T-helper 9 cell (primary cell): ENCODE measurements at places on chromosomes 2 and 18.

GRCh38 chr18:49784427-49785185 is 28.7 kb downstream of the ACAA2 start:
- DNase-seq, result no peak

DNA sequence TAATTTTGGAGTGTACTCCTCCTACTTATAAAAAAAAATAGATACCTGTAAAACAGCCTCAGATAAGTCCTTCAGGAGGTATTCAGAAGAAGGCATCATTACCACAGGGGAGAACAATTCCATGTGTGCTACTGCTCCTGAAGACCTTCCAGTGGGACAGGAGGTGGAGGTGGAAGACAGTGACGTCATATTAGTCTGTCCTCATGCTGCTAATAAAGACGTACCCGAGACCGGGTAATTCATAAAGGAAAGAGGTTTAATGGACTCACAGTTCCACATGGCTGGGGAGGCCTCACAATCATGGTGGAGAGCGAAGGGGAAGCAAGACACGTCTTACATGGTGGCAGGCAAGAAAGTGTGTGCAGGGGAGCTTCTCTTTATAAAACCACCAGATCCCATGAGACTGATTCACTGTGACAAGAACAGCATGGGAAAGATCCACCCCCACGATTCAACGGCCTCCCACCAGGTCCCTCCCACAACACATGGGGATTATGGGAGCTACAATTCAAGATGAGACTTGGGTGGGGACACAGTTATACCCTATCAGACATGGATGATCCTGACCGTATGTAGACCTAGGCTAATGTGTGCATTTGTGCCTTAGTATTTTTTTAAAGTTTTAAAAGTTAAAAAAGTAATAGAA is 98.4 kb downstream of the NDUFA10 start:
- DNase-seq, result no peak

- no peak for DNase-seq
Observed at GRCh38 chr2:25320077-25320476, 21.6 kb downstream of the DNMT3A start.

- DNase-seq, result no peak
Observed at GRCh38 chr2:233414777-233415570, 60.7 kb downstream of the DGKD start.

DNA sequence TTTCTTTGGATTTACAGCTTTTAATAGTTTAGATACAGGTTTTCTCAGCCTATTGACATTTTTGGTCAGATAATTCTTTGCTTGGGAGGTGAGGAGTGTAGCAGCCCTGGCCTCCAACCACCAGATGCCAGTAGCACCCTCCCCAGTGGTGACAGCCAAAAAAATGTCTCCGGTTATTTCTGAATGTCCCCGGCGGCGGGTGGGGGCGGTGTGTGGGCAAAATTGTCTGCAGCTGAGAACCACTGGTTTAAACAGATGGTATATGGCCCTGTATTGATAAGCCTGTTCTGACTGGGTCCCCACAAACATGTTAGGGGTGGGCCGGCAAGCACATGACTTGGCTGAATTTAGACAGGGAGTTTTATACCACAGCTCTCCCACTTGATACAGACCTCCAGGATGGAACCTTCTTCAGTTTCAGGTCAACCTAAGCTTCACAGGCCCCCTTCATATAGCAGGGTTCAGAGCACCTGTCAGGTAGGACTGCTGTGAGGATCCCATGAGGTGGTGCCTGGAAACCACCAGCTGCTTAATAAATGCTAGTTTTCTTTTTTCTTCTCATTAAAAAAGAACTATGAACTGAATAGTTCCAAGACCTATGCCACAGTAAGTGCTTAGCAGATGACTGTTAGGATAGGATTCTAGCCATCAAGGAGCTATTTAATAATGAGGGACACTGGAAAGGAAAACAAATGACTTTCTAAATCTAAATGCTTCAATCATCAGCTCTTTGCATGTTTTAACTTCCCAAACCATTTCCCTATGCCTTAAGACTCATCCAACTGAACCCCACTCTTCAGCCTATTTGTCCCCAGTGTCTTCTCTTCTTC is 18.1 kb downstream of the LPIN2 start:
- peak; percentile 64 for DNase-seq

DNA sequence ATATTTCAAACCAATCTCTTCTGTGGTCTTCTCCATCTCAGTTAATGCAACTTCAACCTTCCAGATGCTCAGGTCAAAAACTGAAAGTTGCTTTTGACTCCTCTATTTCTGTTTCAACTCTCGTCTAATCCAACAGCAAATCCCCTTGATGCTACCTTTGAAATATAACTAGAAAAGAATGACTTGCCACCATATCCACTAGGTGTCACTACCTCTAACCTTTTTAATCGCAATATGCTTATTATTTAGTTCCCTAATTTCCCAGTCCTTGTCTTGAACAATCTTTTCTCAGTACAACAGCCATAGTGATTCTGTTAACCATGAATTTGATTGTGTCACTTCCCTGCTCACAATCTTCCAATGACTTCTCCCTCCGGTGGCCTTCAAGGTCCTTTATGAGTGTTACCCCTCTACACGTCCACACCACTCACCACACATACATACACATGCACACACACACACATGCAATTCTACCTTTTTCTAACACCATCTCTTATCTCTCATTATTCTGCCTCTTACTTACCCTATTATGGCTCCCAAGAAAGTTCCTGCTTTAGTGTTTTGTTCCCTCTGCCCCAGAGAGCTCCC is 245.5 kb upstream of the KCNJ3 start:
- no peak for DNase-seq

DNA sequence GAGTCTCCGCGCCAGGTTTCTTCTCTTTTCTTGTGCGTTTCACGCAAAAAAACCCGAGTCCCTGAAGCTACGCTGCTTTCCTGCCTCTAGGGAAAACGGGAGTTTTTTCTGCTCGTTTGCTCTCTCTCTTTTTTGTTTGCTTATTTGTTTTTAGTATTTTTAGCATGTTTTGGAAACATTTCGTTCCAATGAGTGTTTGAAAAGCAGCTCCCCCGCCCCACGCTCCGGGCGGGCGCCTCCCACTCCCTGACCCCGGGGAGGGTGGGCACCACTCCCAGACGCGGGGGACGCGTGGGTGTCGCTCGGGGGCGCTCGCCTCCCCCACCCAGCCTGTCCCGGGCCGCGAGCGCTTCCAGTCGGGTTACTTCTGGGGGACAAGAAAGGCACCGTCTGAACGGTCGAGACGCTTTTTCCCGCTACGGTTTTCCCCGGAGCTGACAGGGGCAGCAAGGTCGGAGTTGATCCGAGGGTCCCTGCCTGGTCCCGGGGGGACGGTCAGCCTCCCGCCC is 446 bp upstream of the EFHD1 start:
- DNase-seq, result no peak

DNA sequence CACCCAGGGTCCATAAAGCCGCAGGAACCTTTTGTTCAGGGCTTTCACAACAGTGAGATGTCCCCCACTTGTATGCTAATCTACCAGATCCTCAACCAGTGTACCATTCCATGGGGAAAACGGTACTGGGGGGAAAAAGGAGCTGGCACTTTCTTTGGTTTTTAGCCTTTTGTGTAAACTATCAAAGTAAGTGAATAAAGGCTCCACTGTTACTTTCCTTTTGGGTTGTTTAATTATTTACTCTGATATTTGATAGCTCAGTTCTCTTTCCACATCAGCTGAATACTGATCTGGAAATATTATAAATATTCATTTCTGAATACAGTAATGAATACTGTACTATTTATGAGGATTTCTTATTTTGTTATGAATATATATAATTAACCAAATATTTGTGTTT is 20.3 kb downstream of the HADHA start:
- no peak for DNase-seq

DNA sequence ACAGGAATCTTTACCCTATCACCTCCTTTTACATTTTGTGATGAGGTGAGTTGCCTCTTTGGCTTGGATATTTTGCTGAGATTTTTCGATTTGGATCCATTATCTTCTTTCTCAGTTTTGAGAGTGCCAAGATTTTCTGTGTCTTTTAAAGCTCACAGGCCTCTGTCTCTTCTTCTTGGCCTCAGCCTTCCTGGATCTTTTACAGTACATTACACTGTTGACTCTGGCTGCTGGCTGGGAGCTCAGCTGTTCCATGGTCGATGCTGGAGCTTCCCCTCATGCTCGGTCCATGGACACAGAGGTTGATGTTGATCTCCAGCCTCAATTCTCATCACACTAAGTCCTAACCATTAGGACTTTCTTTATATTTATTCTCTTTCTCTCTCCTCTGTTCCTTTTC is 332.8 kb upstream of the UBE2E3 start:
- DNase-seq, result no peak

DNA sequence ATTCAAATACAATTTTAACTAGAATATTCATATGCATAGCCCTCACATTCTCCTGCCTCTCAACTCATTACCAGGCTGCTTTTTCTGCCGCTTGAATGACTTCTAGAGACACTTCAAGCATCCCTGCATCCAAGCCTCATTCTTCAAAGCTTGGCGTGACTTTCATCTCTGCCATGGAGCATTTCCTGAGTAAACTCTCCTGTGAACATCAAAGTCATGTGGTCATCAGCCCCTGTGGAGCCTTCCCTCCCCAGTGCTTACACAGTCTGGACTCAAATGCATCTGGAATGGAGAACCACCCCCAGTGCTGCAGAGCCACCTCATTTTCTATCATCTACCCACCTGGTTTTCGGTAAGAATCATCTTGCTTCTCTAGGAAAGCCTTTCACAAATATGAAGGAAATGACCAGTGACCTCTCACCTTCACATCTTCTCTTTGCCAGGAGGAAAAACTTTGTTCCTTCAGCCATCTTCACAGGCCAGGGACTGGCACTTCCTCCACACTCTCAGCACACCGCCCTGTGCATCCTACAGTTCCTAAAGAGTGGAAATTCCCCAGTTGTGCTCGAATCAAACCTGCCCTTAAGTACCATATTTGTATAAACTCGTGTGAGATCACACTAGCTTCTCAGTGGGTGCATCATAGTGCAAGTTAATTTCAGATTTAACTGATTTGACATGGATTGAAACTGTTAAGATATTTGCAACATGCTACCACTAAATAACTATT is 116.4 kb downstream of the COL6A3 start:
- DNase-seq, result no peak

DNA sequence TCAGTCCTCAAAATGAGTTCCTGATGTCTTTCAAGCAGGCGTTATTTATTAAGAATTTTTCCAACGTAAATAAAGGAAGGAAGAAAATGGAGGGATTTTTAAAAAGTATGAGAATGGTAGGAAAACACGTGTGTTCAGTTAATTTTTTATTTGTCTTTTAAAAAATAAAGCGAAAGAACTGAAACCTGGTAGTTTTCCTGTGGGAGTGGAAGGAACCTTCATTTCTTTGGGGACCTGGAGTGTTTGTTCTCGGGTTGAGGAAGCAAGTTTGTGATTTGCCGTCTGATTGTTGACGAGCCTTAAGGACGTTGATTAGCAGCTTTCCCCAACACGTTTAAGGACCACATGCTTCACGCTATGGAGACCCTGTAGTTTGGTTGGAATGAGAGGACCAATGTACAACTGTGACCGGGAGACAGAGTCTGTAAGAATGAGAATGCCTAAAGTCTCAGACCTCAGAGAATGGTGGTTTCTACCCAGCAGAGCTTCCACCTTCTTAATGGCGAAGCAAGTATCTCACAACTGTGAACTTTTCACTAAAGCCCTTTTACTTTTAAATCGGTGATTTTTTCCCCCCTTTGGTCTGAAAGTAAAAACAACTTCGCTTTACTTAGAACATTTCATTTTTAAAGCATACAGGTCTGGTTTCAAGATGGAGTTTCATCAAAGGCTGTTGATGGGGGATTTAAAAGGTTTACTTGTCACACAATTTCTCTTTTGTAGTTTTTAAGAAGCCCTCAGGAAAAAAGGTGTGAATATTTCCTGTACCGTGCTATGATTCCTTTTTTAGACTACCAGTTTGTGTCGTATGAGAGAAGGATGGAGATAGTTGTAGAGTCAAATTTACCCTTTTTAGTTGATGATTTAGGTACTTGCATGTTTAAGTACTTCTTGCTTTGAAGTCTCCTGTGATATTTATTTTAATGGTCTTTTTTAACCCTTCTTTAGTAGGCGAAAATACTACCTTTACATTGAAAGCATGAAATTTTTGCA is 1.4 kb downstream of the TTC39C start:
- DNase-seq, result no peak

- DNase-seq, result no peak
Observed at GRCh38 chr18:40375837-40376236, 1579.2 kb upstream of the PIK3C3 start.

DNA sequence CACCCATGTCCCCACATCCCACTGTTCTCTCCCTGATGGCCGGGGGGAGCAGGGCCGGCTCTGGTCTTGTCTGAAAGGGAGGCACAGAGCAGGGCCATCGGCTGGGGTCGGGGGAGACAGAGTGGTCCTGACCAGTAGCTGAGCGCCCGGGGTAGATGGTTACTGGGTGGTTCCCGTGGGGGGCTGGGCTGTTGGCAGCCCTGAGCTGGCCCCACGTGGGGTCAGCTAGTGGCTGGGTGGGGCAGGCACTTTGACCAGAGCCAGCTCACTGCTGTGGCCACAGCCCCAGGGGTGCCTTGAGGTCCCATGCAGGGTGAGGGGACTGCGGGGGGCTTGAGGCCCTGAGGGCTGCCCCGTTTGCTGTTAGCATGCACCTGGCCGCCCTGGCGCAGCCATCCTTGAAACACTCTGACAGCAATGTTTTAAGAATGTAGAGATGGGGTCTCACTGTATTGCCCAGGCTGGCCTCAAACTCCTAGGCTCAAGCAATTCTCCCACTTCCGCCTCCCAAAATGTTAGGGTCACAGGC is 12.3 kb upstream of the NEU4 start:
- no peak for DNase-seq

DNA sequence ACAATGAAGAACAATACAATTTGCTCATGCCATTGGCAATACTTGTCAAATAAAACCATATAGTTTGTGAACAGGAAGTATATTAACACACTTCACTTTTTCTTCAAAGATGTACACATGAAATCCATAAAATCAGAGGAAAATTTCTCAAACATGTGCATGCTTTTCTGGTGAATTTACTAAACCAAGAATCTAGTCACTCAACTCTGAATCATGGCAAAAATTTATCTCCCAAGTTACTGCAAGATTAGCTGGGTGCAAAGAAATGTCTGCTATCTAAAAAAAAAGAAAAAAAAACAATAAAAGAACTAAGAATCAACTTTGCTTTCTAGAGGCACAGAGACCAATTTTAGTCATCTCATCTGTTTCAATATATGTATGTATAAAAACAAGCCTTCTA is 419.2 kb downstream of the NR4A2 start:
- DNase-seq, result no peak

- DNase-seq, result no peak
Observed at GRCh38 chr18:45325778-45326177, 289.5 kb upstream of the SLC14A2 start.

DNA sequence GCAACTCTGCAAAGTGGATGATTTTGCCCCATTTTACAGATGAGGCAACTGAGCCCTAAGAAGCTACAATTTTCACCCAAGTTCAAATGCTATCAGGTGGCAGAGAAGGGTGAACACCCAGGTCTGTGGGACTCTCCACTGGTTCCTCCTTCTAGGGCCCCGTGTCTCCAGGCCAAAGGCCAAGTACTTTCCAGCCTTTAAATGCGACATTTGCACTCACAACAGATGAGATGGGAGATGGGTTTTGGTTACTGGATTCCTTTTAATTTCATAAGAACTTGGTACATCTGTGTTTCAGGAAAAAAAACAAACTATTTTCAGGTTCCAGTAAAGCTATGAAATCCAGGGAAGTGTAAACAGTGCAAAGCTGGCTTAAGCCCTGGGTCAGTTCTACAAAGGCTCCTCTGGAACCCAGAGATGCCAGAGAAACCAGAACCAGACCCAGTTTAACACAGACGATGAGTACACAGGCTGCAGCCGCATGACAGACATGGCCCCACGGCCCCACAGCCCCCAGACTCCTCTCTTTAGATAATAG is 361.7 kb downstream of the ANAPC1 start:
- DNase-seq, result no peak
